Activated naive CD8-positive, alpha-beta T cell treated with anti-CD3 and anti-CD28 coated beads, Interleukin-2, amount 10 ng/mL, durations not matched to agents 7 days and 5 days (primary cell): ENCODE measurements at places on chromosomes 4 and X.

DNA sequence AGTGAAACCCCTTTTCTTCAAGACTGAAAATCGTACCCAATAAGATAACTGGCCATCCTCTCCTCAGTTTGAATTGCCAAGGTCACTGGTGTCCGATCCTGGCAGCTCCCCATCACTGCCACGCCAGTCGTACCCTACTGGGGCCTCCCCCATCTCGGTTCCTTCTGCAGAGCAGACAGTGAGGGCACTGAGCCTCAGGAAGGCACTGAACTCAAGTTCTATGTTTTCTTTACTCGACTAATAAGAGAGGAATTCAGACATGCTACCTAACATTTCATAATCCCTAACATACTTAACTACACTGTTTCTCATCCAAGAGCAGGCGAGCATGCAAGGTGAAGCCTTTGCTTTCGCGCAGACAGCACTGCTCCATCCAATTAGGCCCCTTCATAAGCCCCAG, 23.4 kb downstream of the ZFYVE28 start:
- DNase-seq = no peak

- DNase-seq = no peak
These were observed 125.5 kb downstream of the IL15 start for GRCh38 chr4:141761926-141762325.

GRCh38 chr4:35164063-35164462, 1080.3 kb downstream of the ARAP2 start:
- no peak for DNase-seq

- no peak for DNase-seq
These were observed 7.9 kb downstream of the LEF1 start for GRCh38 chr4:108160741-108161352.

DNA sequence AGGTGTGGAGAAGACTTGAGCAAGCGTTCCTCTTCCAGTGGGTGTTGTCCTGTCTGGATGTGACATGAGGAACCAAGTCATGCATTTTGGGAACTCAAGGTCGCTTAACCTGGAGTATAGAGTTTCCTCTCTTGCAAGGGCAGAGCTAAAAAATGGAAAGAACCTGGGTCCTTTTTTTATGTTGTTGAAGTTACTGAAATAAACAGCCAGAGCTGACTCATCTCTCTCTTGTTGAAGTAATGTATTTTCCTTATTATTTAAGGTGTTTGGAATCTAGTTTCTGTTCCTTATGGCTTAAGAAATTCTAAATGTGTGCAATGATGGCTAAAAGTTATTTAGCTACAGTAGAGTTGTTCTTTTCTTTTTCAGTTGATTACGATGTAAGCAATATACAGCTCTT, 314.5 kb downstream of the CAMK2D start:
- no peak for DNase-seq
